Hepatic stellate cell (primary cell): ENCODE measurements at places on chromosomes 1 and 21.

- DNase-seq, result no peak
Measured at GRCh38 chr1:195806060-195806459, 802.2 kb downstream of the KCNT2 start.

GRCh38 chr1:7293702-7294629, 477.1 kb upstream of the VAMP3 start:
- no peak for DNase-seq

GRCh38 chr1:81410941-81411340, 389.8 kb upstream of the ADGRL2 start:
- DNase-seq, result no peak

GRCh38 chr1:84619383-84620102, 45.3 kb upstream of the CTBS start:
- peak; percentile 65 for DNase-seq

- no peak for DNase-seq
Measured at GRCh38 chr1:67274623-67275325, 32.9 kb upstream of the IL12RB2 start.

DNA sequence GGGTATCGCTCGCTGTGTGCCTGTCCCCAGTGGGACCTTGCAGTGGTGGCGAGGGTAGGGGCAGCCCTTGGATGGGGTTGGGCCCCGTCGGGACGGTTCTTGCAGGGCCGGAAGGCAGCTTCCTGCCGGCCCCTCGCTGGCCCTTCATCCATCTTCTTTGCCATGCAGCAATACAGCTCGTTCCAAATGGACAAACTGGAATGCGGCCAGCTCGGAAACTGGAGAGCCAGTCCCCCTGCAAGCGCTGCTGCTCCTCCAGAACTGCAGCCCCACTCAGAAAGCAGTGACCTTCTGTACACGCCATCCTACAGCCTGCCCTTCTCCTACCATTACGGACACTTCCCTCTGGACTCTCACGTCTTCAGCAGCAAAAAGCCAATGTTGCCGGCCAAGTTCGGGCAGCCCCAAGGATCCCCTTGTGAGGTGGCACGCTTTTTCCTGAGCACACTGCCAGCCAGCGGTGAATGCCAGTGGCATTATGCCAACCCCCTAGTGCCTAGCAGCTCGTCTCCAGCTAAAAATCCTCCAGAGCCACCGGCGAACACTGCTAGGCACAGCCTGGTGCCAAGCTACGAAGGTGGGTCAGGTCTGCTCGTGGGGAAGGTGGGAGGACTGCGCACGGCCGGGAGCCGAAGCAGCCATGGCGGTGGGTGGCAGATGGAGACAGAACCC, 45.8 kb downstream of the SIM2 start:
- DNase-seq, result peak; percentile 49

GRCh38 chr1:59638231-59638711, 176.5 kb upstream of the HOOK1 start:
- peak; percentile 12 for DNase-seq

- DNase-seq, result no peak
Measured at GRCh38 chr1:150516050-150516591, 569 bp downstream of the FALEC start.

- no peak for DNase-seq
Measured at GRCh38 chr1:96072021-96072420, 649.6 kb upstream of the PTBP2 start.

GRCh38 chr1:101137144-101138126, 99.4 kb upstream of the S1PR1 start:
- DNase-seq, result no peak
